GM18507 (cell line): ENCODE measurements at places on chromosomes 3 and 15.
A peak's percentile ranks its signal among the peaks of the same experiment; 100 is the strongest.

- DNase-seq = no peak
These were observed 130.5 kb downstream of the KLF13 start for GRCh38 chr15:31457161-31457560.

GRCh38 chr15:80098341-80098740 lies 38.9 kb downstream of the ZFAND6 start:
- DNase-seq = no peak

GRCh38 chr15:89761929-89762328 lies 10.9 kb upstream of the MESP1 start:
- DNase-seq = no peak

DNA sequence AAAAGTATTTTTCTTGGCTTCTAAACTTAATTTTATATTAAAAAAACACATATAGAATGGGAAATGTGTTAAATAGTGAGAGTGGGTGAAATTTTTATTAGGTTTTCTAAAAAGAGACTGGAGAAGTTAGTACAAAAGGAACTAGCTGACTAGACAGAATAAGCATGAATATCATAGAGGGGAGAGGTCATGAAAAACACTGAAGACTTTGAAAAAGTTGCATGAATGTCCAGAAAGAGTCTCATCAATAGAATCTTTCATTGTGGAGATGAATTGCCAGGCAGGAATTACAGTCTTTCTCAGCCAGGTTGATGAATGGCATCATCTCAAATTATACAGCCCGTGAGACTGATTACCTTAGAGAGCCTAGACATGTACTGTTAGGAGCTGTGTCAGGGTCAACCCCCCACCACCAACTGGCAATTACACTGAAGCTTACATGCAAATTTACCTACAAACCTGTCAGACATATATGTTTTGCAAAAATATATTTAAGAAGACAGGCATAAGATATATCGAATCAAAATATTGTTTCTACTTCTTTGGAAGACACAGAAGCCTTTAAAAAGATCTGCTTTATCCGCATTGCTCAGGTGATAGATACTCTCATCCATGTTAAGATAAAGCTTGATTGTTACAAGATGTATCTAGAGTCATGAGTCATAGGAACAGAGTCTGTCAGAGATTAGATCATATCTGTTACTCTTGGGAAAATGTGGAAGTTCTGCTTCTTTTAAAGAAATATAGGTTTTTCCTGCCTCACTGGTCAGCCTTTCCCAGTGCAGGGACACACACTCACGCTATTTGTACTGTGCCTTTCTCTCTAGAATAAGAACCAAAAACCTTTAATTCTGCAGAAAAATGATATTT lies 34.8 kb upstream of the PFN2 start:
- no peak for DNase-seq

GRCh38 chr15:79965846-79966630 lies 5.0 kb downstream of the BCL2A1 start:
- no peak for DNase-seq

DNA sequence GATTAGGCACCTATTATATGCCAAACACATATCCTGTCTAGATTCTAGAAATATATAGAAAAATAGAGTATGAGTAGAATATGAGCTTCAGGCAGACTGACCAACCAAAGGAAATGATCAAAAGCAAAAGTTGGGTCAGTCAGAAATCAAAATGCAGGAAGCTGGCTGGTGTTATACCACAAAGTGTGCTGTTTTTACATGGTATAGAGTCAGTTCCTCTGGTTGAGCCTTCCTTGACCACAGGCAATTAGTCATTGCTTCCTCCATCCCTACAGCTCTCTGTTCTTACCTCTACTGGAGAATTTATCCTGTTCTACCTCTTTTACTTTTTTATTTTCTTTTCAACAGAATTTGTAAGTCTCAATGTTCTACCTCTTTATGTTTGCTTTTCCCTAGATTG lies 149.8 kb downstream of the TMCO5A start:
- peak; percentile 26 for DNase-seq

DNA sequence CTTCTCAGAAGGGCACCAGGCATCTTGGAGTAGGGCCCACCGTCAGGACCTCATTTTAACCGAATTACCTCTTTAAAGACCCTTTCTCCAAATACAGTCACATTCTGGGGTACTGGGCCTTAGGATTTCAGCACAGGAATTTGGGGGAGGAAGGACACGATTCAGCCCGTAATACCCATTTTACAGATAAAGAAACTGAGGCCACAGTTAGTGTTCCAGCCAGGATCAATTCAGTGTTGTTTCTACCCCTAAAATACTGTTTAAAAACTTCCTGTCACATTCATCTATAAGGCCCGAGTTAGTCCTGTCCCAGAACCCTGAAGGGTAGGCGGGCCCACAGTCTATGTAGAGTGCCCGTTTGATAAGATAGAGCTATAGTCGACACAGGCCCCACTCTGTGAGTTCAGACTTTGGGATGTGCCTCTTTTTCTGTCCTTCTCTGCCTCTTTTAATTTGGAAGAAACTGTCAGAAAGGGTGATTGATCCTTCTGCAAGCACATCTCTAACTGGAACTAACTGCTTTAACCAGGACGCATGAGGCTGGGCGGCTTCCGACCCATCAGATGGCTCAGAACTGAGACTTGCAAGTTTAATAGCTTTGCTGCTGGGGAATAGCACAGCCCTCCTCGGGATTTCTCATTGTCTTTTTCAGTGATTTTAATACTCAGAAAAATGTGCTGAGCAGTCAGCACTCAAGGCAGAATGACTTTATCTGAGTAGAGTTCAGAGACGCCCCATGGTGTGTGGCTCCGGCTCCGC lies 19.5 kb downstream of the BFSP2 start:
- no peak for DNase-seq

DNA sequence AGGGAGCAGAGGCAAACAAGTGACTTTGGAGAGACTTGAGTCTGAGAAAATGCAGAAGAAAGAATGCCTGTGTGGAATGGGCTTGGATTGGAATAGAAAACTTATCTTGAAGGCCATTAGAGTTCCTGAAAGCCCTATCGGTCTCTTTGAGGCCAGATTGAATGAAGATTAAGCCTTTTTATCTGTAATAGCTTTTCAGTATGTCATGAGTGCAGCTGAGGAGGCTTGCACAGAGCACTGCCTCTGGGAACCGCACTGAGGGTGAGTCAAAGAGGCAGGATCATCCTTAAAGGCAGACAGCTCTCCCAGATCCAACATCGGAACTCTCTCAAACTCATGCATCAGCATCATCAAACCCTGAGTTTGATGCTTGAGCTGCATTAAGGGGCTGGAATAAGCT lies 515.2 kb downstream of the NTRK3 start:
- no peak for DNase-seq

GRCh38 chr3:115626006-115626409 lies 2.7 kb downstream of the GAP43 start:
- DNase-seq = no peak

DNA sequence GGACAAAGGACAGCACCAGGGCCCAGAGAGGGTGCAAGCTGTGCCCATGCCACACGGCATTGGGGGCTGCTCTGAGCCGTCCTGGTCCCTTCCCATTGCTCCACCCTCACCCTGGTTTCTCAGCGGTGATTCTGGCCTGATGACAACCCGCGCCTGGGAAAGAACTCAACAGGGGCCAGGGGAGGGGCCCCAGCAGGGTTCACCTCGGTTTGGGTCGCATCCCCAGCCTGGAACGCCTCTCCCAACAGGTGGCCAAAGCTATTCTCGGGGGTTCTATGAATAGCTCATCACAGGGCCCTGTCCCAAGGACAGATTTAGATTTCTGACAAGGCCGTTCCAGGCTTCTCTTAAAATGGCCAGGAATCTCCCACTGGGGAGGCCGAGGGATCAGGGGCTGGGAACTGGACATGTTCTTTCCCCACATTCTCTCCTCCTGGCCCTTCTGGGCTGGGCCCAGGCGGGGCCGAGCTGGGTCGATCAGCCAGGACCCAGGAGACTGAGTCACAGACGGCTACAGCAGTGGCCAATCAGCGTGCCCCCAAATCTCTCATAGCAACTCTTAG lies 17.9 kb downstream of the GRIP2 start:
- no peak for DNase-seq

DNA sequence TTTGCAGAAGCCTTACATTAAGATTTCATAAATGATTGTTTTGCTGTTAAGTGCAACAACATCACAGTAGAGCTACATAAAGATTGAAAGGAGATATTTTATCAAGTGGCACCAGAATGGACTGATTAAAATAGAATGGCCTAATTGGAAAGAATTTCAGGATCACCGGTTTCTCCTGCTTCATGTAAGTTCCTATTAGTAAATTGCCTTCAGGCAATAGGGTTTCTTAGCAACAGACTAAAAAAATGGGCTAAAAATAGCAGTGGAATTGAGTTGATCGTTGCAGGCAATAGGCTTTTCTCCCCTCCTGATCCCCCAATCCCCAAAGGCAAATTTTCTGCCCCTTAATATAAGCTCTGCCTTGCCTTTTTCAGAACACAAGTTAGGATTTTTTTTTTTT lies 917 bp downstream of the LNP1 start:
- DNase-seq = no peak

DNA sequence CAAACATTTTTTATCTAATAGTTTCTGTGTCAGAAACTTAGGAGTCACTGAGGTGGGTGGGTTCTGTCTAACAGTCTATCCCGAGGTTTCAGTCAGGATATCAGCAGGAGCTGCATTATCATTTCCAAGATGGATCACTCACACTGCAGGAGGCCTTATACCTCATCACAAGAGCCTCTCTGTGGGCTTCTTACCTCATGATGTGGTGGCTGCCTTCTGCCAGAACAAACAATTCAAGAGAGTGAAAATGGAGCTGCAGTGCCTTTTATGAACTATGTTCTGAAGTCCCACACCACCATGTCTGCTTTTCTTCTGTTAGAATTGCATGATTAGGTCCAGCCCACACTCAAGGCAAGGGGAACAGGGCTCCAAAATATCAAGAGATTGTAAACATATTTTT lies 27.9 kb downstream of the RFX7 start:
- no peak for DNase-seq

GRCh38 chr3:97981886-97982285 lies 9.7 kb upstream of the RIOX2 start:
- DNase-seq = no peak

- no peak for DNase-seq
These were observed 33.1 kb downstream of the BTD start for GRCh38 chr3:15634671-15635070.

DNA sequence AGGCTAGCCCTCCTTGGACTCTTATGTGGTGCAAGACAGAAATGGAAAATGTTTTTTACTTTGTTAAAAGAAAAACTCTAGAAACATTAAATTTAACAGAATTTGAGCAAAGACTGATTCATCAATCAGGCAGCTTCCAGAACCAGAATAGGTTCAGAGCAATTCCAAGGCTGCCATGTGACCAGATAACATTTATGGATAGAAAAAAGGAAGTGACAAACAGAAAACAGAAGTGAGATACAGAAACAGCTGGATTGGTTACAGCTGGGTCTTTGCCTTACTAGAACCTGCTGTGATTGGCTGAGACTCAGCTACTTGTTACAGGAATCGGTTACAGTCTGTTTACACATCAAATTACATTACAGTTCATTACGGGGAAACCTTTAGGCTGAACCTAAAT lies 22.5 kb upstream of the OTOL1 start:
- DNase-seq = no peak

- no peak for DNase-seq
These were observed 69.3 kb downstream of the CHST2 start for GRCh38 chr3:143188881-143189280.

GRCh38 chr3:61297821-61298220 lies 46.6 kb upstream of the FHIT start:
- DNase-seq = no peak

DNA sequence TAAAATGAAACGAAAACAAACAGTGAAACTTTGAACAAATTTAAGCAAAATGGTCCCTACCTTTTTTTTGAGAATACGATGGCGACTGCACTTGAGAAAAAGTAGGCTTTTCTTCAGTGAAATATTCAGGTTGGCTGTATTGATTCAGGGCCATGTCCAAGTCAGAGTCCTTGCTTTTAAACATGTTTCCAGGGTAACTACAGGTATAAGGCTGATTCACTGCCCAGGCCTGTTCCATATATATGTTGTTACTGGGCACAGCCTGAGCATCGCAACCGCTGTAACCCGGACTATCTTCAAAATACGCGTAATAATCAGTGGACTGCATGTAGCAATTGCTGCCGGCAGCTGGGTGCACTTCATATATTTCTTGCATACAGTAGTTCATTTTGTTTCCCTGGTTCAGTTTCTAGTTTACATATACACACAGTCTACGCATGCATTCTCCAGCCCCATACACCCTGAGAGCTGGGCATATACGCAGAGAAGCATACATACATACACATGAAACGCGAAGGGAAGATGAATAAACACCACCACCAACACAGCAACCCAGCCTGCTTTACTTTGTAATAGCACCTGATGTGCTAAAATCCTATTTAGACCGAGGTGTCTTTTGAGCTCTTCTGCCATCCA lies 220.0 kb downstream of the NR1D2 start:
- no peak for DNase-seq

DNA sequence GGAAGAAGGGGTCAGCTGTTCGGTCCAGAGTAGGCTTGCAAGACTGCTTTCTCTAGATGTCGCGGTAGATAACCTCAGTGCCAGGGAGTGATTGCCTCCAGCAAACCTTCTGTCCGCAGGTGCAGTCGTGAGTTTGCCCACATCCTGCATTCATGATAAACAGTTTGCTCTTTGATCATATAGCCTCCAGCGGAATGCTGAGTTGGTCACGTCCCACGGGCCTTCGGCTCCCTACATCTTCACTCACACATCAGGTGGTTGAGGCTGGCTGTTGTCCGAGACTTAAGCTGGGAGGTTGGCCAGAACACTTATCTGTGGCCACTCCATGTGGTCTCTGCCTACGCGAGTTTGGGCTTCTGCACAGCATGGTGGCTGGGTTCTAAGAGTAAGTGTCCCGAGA lies 62.1 kb upstream of the NR2C2 start:
- no peak for DNase-seq

GRCh38 chr3:107428051-107428858 lies 51.0 kb downstream of the CCDC54 start:
- no peak for DNase-seq

DNA sequence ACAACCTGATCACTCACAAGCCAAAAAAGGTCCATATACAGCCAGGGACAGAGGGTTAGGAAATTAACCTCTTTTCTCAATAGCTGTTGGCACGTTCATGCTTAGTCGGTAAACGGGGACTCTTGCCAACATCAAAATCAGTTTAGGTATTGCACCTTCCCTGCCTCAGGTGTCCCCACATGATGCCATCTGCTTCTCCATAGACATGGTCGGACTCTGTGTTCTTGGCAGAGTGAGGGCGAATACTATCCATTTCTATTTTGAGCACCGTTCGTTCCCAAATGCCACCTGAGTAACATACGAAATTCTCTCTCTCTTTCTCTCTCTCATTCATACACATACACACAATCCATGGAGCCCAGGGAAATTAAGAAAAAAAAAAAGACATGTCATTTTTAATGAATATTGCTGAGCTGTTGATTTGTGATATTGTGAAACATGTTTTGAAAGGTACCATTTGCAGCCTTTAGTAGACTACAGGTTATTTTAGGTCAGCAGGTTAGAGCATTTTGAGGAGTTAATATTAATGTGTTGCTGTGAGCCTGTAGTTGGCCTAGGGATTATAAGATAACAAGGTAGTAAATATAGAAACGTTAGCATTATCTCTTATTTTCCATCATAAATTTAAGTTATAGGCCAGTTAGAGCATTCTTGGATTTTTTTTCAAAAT lies 78.5 kb downstream of the GHSR start:
- DNase-seq = no peak

GRCh38 chr15:26758079-26758478 lies 14.8 kb downstream of the GABRB3 start:
- no peak for DNase-seq

- DNase-seq = no peak
These were observed 49.9 kb downstream of the CLEC3B start for GRCh38 chr3:45075821-45076625.
